GM12864 (cell line): ENCODE measurements at places on chromosomes 12 and 14.
A peak's percentile ranks its signal among the peaks of the same experiment; 100 is the strongest.

GRCh38 chr12:68040450-68041075 lies 51.3 kb downstream of the IFNG-AS1 start:
- peak; percentile 35 for DNase-seq

DNA sequence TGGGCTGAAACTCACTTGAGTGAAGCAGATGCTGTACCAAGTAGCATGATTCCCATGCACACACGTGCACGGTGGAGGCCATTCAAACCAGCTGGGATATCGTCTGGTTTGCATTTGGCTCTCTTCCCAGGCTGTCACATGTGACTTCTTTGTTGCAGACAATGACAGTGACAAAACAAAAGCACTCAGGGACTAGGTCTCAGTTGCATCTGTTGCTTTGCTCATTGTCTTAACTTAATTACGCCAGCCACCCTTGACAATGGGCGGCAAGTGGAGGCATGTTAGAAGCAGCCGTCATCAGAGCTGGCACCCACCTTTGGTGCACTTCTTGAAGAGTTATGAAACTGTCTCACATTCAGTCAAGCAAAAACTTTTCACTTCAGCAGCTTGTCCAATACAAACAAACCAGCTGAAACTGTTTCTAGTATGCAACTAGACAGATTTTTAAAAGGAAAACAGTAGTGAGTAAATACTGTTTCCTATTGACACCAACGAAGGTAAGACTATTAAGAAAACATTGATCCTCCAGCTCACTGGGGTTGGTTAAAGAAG lies 74.3 kb downstream of the IGF1 start:
- peak; percentile 10 for DNase-seq

- no peak for DNase-seq
These were observed 286.5 kb upstream of the TMPO start for GRCh38 chr12:98228683-98229539.

DNA sequence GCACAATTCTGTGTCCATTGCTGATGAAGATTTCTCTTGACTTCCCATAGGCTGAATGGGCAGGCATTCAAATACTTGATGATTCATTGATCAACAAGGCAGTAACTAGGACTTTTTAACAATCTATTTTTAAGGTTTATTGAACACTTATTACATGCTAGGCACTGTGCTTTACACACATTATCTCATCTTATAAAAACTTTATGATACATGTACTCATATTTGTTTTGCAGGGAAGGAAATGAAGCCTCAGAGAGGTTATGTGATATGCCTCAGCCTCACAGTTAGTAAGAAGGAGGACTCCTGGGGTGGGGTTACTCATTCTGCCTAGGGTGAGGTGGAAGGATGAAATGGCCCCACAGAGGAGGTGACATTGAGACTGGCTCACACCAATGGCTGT lies 12.9 kb upstream of the EMP1 start:
- DNase-seq = no peak

DNA sequence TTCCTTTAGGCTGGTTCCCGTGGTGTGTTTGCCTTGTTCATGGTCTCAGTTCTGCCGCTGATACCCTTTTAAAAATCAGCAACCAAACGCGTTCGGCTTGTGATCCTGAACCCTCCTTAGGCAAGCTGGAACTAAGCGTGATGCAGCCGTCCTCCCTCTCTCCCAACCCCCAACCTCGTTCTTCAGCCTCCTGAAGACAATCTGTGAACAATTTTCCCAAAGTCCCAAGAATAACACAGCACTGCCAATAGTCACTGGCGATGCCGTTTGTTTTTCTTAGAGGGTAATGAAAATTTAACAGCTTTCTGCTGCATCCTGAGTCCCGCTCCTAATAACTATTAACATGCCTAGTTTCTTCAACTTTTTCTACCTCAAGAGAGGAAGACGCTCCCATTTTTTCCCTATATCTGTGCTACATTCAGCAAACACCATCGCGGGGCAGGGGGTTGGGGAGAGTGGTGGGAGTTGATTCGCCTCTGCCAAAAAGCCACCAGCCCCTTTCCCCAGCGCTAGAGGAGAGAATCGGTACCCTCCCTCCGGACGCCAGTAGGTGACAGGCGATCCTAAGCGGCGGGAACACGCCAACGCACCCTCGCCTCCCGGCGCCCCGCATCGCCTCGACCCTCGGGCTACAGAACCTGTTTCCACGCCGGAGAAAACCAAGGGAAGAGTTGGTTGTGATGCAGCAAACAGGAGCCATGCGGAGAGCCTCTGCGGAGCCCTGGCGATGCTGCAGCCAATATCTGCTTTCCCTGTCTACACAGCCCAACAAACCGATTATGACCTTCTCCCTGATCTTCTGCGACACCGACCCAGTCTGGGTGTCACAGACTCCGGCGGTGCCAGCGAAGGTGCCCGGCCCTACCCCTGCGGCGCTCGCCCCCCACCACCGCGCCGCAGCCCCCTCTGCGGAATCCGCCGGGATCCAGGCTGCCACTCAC lies 752 bp downstream of the PRICKLE1 start:
- no peak for DNase-seq

DNA sequence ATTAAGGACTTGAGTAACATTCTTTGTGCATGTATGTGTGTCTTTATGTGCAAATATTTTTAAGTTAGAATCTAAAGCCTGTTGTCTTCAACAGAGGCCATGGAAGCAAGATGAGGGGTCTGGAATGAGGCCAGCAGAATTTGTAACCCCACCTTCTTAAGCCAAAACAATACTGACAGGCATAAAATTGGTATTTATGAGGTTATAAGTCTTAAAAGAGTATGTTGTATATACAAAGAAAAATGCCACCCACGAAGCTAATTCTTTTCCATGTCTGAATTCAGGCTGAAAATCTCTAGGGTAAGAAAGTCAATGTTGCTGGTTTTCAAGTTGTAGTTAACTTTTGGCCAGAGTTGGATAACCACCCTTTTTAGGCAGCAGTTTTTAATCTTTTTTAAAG lies 86.2 kb upstream of the TMTC1 start:
- DNase-seq = no peak

- DNase-seq = no peak
These were observed 9.2 kb downstream of the PCBP2 start for GRCh38 chr12:53461059-53461458.

GRCh38 chr14:65476942-65477318 lies 64.4 kb downstream of the FUT8 start:
- no peak for DNase-seq

DNA sequence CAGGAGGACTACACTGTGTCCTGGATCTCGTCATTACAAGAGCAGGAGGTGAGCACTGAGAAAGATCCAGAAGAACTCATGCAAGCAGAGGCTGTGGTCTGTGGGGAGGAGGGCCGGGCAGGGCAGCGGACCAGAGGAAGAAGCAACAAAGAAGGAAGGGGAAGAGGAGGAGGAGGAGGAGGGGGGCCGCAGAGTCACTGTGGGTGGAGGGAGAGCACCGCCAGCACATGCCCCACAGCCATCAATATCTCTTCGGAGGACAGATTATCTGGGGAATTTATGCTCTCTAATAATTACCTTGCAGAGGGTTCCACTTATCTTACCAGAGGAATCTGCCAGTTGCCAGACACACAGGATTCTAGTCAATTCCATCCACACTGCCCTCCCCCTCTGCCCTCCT lies 105.6 kb downstream of the DPF3 start:
- no peak for DNase-seq

GRCh38 chr12:95942101-95942523 lies 302 bp downstream of the CCDC38 start:
- DNase-seq = no peak

DNA sequence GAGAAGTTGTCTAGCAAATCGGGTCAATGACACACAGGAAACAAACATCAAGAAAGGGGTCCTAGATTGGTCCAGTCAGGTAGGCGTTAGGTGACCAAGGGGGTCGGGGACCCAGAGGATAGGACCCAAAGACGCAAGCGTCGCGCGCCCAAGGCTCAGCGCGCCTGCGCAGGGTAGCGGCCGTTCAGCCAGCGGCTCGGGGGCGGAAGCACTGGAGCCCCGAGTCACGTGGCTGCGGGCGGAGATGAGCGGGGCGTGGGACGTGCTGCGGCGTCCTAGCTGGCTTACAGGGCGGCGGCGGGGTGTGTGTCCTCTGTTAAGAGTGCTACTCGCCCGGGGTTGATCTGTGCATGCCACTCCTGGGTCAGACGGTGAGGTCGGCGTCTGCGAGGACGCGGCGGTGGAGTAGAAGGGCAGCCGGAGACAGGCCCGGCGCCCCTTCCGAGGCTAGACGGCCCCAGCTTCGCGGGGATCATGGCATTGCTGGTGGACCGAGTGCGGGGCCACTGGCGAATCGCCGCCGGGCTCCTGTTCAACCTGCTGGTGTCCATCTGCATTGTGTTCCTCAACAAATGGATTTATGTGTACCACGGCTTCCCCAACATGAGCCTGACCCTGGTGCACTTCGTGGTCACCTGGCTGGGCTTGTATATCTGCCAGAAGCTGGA lies at the start of gene SLC35E3:
Gene SLC35E3, plus strand, starts transcription at position 273 of the 668 bp plus-strand sequence. Its CDS starts 202 bp downstream, at position 475.
- peak; percentile 75 for DNase-seq

- no peak for DNase-seq
These were observed 15.9 kb downstream of the TAOK3 start for GRCh38 chr12:118356809-118357256.

DNA sequence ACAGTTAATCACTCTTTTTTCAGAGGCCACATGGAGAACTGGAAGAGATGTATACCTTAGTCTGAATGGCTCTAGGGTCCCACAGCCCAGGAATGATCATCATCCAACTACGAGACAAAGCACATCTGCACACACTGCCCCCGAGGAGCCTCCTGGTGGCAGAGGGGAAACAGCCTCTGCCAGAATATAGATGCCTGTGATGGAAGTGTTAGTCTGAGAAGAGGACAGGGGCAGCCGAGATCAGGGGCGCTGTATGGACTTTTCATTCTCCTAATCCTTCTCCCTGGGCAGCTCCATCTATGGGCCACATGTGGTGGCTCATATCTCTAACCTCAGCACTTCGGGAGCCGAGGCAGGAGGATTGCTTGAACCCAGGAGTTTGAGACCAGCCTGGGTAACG lies 82.8 kb upstream of the CAPRIN2 start:
- DNase-seq = no peak

DNA sequence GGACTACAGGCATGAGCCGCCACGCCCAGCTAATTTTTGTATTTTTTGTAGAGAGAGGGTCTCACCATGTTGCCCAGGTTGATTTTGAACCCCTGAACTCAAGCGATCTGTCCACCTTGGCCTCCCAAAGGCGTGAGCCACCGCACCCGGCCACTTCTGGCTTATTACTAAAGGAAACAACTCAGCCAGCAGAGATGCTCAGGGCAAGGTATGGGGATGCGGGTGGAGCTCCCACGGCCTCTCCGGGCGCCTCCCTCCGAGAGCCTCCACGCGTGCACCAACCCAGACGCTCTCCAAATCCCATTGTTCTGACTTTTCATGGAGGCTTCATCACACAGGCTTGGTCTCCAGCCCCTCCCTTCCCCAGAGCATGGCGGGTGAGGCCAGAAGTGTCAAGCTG lies 6.1 kb upstream of the GPR132 start:
- no peak for DNase-seq

DNA sequence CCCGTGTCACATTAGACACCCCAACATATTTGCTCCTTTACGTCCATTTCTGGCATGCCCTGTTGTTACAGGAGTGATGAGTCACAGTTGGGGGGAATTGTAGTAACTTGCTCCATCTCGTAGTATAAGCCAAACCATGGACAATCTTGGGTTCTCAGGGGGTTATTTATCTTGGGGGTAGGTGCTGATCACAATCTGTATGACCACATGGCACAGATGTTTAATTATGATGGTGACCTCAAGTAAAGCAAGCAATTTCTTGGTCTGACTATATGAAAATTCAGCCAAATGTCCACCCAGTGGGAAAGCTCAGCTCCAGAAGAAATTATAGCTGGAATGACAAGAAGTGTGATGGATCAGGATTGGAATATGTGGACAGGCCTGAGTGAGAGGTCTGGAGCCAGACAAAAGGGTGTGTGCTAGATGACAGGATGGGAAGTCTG lies 32.1 kb upstream of the STON2 start:
- no peak for DNase-seq

DNA sequence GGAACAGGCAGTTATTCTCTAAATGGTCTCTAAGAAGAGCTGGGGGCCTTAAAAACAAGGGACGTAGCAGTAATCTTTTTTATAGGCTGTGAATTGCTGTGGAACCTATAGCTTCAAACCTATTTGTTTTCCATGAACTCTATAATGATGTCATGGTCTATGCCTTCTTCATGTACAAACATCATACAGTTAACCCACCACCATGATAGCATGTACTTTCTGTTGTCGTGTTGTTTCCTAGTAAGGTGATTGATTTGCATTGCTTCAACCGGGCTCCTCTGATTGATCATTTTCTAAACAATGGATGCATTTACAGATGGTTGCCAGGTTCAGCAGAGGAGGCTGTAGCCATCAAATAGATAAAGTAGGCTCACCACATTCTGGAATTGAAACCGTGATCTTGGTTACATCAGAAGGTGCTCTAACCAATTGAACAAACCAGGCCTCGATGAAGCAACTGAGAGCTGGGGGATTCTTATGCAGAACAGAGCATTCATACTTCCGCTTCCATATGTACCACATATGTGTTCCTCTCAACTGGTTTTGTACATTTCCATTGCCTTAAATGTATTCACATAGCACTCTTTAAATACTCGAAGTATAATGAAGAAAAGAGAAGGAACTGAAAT lies 25.6 kb upstream of the PCNX1 start:
- peak; percentile 90 for DNase-seq

DNA sequence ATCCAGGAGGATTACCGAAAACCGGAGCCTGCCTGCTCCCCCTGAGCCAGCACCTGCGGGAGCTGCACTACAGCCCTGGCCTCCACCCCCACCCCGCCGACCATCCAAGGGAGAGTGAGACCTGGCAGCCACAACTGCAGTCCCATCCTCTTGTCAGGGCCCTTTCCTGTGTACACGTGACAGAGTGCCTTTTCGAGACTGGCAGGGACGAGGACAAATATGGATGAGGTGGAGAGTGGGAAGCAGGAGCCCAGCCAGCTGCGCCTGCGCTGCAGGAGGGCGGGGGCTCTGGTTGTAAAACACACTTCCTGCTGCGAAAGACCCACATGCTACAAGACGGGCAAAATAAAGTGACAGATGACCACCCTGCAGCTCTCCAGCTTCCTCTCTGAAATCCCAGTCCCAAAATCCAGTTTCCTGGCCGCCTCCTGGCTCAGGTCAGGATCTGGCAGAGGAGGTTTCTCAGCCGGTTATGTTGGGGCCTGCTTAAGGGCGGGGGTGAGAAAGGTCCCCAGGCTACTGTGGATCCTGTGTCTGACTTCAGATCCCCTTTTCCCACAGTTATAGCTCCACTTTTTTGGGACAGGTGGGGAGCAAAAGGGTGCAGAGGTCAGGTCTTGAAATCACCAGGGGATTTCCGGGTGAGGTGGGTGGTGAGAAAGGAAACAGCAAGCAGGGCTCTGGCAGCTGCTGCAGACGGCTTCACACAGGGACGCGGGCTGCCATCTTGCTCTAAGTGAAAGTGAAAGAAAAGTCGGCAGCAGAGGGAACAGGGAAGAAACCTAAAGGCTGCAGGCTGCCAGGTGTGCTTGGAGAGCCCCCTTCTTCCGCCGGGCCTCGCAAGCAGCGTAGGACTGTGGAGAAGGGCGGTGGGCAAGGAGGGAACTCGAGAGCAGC lies at the start of gene TAPBPL:
Gene TAPBPL, plus strand, starts transcription at position 695 of the 897 bp plus-strand sequence. CDS start 207 bp downstream, outside the sequence.
- peak; percentile 86 for DNase-seq

DNA sequence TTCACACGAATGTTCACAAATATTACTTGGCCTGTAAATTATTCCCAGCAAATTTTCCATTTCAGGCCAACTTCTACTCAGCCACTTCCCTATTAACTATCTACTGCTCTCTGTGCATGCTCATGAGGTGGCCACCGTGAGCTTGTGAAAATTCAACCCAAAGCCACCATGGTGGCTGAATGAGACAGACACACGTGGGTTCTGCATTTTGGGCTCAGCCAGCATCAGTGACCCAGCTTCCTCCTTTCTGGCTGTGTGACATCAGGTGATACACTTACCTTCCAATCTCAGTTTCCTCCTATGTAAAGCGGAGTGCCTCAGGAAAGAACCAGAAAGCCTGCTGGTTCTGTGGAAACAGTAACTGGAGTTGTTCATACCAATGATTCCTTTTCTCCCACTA lies 175.8 kb downstream of the FOXN3 start:
- DNase-seq = no peak
